Prostate gland (tissue), 2 donors: ENCODE measurements at places on chromosomes 16 and 17. TPM values are rescaled to one million over a fixed set of nuclear protein-coding genes. Genes with fewer than 3 reads are reported as not detected.

- H3K36me3 ChIP-seq, result no peaks in the 10 kb centered on the region
- H3K4me3 ChIP-seq, result no peak overlapping the region
- no peak for DNase-seq
- H3K4me1 ChIP-seq, result no peaks in the 10 kb centered on the region
- no peak overlapping the region for H3K27ac ChIP-seq
Measured at GRCh38 chr17:65401561-65401960, 159.9 kb downstream of the AXIN2 start.

DNA sequence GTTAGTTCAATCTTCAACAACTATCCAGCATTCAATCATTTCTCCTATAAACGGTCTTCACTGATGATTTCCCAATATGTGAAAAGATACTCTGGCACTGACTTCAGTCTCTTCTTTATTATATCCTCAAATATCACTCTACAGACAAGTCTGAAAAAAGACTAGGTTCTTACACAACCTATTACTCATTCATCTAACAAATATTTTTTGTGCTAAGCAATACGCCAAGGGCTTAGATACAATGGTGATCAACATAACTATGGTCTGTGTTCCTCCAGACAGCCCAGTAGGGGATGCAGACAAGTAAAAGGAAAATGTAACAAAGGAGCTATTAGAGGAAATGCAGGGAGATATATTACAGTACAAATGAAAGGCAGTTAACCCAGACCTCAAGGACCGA, 63.9 kb downstream of the MYO1D start:
- no peak for DNase-seq
- H3K36me3 ChIP-seq, result no peaks in the 10 kb centered on the region
- no peak overlapping the region for H3K27ac ChIP-seq
- no peaks in the 10 kb centered on the region for H3K27me3 ChIP-seq
- no peak overlapping the region for H3K4me3 ChIP-seq

DNA sequence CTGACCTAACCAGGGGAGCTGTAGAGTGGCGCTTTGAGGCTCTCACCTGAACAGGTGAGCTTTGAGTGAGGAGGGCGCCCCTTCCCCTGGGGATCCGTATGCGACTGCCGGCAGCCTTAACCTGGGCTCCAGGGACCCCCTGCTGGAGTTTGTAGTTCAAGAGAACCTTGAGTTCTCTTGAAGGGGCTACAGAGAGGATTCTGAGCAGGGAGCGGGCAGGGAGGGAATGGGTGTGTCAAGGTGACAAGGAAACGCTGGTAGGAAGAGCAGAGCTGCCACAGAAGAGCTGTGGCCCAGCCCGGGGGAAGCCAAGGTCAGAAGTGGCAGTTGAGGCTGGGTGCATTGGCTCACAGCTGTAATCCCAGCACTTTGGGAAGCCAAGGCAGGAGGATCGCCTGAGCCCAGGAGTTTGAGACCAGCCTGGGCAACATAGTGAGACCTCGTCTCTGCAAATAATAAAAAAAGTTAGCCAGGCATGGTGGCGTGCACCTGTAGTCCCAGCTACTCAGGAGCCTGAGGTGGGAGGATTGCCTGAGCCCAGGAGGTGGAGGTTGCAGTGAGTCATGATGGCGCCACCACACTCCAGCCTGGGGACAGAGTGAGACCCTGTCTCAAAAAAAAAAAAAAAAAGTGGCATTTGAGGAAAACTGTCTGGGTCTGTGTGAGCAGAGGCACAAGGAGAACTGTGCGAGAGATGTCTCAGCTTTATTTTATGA, 1.2 kb downstream of the LLGL2 start:
- peaks cover 4% of the 10 kb centered on the region for H3K4me1 ChIP-seq
- DNase-seq, result no peak
- peak overlapping the region; percentile 74 for H3K4me3 ChIP-seq
- H3K27me3 ChIP-seq, result no peaks in the 10 kb centered on the region

- H3K27me3 ChIP-seq, result no peaks in the 10 kb centered on the region
- H3K4me3 ChIP-seq, result no peak overlapping the region
- no peaks in the 10 kb centered on the region for H3K4me1 ChIP-seq
- no peak overlapping the region for H3K27ac ChIP-seq
Measured at GRCh38 chr17:47262586-47262985, 9.0 kb downstream of the ITGB3 start.

DNA sequence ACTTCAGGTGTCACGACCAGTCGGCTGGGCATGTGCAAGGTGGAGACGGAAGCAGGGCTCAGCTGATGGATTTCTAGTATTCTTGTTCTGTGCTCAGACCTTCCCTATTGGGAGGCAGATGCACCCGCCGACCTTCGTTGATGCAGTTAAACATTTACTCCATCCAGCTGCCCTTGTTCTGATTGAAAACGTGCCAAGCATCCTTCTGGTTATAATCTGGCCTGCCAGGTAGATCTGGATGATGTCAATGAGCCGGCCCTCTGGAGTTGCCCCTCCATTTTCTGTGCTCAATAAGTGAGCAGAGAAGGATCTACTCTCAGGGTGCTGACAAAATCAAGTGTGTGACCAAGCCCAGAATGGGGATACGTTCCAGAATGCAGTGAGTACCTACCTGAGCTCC, 38.3 kb downstream of the CCDC182 start:
- H3K4me1 ChIP-seq, result no peaks in the 10 kb centered on the region
- peak overlapping the region; percentile 76 for H3K27ac ChIP-seq
- no peak overlapping the region for H3K4me3 ChIP-seq
- DNase-seq, result no peak

GRCh38 chr17:59238906-59239305, 18.6 kb downstream of the GDPD1 start:
- no peak overlapping the region for H3K27ac ChIP-seq
- DNase-seq, result no peak
- no peaks in the 10 kb centered on the region for H3K4me1 ChIP-seq
- H3K27me3 ChIP-seq, result no peaks in the 10 kb centered on the region
- no peaks in the 10 kb centered on the region for H3K36me3 ChIP-seq

- DNase-seq, result no peak
- H3K4me1 ChIP-seq, result peaks cover 3% of the 10 kb centered on the region
- H3K4me3 ChIP-seq, result no peak overlapping the region
- no peaks in the 10 kb centered on the region for H3K36me3 ChIP-seq
- H3K27ac ChIP-seq, result peak overlapping the region; percentile 67
Measured at GRCh38 chr17:82703036-82703745, 4.7 kb upstream of the RAB40B start.

- DNase-seq, result peak; percentile 20
- H3K4me1 ChIP-seq, result no peaks in the 10 kb centered on the region
- H3K27ac ChIP-seq, result peak within 1 kb of the TSS; percentile 43
- no peaks in the 10 kb centered on the region for H3K36me3 ChIP-seq
- H3K27me3 ChIP-seq, result no peaks in the 10 kb centered on the region
Measured at GRCh38 chr17:16353317-16354174, at the start of gene CENPV. Gene CENPV, minus strand, starts transcription at chr17:16353469. Its CDS starts 33 bp downstream, at chr17:16353436.

- no peaks in the 10 kb centered on the region for H3K36me3 ChIP-seq
- DNase-seq, result no peak
- H3K4me3 ChIP-seq, result no peak overlapping the region
- no peaks in the 10 kb centered on the region for H3K27me3 ChIP-seq
Measured at GRCh38 chr17:66115246-66115645, 76.7 kb downstream of the CEP112 start.

GRCh38 chr16:4506450-4506849, 30.3 kb downstream of the HMOX2 start:
- no peak overlapping the region for H3K4me3 ChIP-seq
- H3K36me3 ChIP-seq, result no peaks in the 10 kb centered on the region
- peak; percentile 71 for DNase-seq
- peaks cover 2% of the 10 kb centered on the region for H3K4me1 ChIP-seq

GRCh38 chr17:73584049-73584448, 60.2 kb downstream of the SDK2 start:
- no peaks in the 10 kb centered on the region for H3K27me3 ChIP-seq
- H3K27ac ChIP-seq, result no peak overlapping the region
- no peaks in the 10 kb centered on the region for H3K36me3 ChIP-seq
- DNase-seq, result no peak
- no peak overlapping the region for H3K4me3 ChIP-seq

DNA sequence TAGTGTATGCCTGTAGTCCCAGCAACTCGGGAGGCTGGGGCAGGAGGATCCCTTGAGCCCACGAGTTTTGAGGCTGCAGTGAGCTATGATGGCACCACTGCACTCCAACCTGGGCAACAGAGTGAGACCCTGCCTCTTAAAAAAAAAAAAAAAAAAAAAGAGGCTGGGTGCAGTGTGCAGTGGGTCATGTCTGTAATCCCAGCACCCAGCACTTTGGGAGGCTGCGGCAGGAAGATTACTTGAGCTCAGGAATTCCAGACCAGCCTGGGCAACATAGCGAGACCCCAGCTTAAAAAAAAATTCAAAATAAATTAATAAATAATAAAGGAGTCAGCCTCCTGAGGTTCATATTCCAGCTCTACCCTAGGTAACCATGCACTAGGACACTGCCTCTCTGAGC, 9.6 kb upstream of the CNOT1 start:
- no peak for DNase-seq
- no peak overlapping the region for H3K4me3 ChIP-seq
- no peak overlapping the region for H3K27ac ChIP-seq
- H3K27me3 ChIP-seq, result no peaks in the 10 kb centered on the region
- no peaks in the 10 kb centered on the region for H3K36me3 ChIP-seq

DNA sequence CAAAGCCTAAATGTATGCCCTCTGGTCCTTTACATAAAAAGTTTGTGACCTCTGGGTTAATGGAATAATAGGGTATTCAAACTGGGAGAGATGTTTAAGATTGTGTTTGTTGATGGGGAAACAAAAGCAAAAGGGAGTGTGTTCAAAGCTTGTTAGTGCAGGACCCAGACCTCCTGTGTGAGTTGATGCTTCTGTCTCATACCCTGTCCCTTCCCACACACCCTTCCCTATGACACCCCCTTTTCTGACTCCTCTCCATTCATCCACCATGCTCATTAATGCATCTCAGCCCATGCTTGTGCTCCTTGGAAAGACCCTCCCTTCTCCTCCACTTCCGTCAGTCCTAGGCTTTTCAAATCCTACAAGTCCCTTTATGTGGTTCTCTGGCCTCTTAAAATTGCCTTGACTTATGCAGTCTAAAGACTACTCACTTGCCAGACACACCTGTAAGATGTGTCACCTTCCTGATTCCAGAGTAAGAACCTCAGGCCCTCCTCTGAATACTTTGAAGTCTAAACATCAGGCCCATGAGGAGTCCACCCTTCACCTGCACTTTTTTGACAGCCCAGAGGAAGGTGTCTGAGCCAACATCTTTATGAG, 128.0 kb upstream of the CACNG5 start:
- H3K27me3 ChIP-seq, result no peaks in the 10 kb centered on the region
- no peak overlapping the region for H3K27ac ChIP-seq
- H3K4me3 ChIP-seq, result no peak overlapping the region

DNA sequence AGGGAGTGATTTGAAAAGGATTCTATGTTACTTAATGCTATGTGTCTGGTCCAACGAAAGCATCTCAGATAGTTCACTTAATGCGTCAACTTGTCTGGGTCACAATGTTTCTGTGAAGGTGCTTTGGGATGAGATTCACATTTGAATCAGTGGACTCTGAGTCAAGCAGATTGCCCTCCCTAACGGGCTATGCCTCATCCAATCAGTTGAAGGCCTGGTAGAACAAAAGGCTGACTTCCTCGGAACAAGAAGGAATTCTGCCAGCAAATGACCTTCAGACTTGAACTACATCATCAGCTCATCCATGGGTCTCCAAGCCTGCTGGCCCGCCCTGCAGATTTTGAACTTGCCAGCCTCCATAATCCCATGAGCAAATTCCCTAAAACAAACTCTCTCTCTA, 15.2 kb downstream of the EMP2 start:
- no peak overlapping the region for H3K4me3 ChIP-seq
- no peaks in the 10 kb centered on the region for H3K27me3 ChIP-seq
- no peaks in the 10 kb centered on the region for H3K4me1 ChIP-seq
- no peak for DNase-seq
- H3K27ac ChIP-seq, result no peak overlapping the region
- no peaks in the 10 kb centered on the region for H3K36me3 ChIP-seq

GRCh38 chr16:898761-899682, 71.8 kb downstream of the LMF1 start:
- H3K36me3 ChIP-seq, result no peaks in the 10 kb centered on the region
- no peaks in the 10 kb centered on the region for H3K27me3 ChIP-seq
- H3K27ac ChIP-seq, result no peak overlapping the region
- H3K4me3 ChIP-seq, result no peak overlapping the region
- H3K4me1 ChIP-seq, result no peaks in the 10 kb centered on the region
- DNase-seq, result no peak

DNA sequence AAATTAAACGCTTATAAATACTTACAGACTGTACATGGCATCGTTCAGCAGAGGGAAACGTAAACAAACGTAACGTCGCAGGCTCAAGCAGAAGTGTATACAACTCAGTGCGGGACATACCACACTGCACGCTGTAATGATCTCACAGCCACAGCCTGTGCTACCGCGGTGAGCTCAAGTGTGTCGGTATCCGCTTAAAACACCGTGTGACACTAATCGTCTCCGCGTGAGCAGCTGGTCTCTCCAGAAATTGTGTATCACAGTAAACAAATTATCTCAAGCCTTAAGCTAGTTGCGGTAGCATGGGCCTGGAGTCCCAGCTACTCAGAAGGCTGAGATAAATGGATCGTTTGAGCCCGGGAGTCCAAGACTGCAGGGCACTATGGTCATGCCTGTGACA, 115.3 kb downstream of the ANKRD11 start:
- H3K36me3 ChIP-seq, result no peaks in the 10 kb centered on the region
- no peak overlapping the region for H3K4me3 ChIP-seq
- DNase-seq, result no peak
- H3K4me1 ChIP-seq, result no peaks in the 10 kb centered on the region

GRCh38 chr17:74088934-74089329, 114.5 kb upstream of the RPL38 start:
- no peaks in the 10 kb centered on the region for H3K36me3 ChIP-seq
- DNase-seq, result no peak
- no peak overlapping the region for H3K27ac ChIP-seq
- no peaks in the 10 kb centered on the region for H3K27me3 ChIP-seq
- no peak overlapping the region for H3K4me3 ChIP-seq

- H3K27me3 ChIP-seq, result no peaks in the 10 kb centered on the region
- peak overlapping the region; percentile 68 for H3K27ac ChIP-seq
- no peaks in the 10 kb centered on the region for H3K4me1 ChIP-seq
- H3K36me3 ChIP-seq, result no peaks in the 10 kb centered on the region
- no peak overlapping the region for H3K4me3 ChIP-seq
Measured at GRCh38 chr17:82804442-82805191, 35.2 kb downstream of the ZNF750 start.

GRCh38 chr17:50130559-50131305, 772 bp upstream of the SAMD14 start:
- peaks cover 7% of the 10 kb centered on the region for H3K36me3 ChIP-seq
- no peaks in the 10 kb centered on the region for H3K4me1 ChIP-seq
- no peak for DNase-seq
- no peak overlapping the region for H3K4me3 ChIP-seq

- no peaks in the 10 kb centered on the region for H3K36me3 ChIP-seq
- peak; percentile 14 for DNase-seq
- H3K4me3 ChIP-seq, result no peak overlapping the region
- H3K4me1 ChIP-seq, result no peaks in the 10 kb centered on the region
- H3K27me3 ChIP-seq, result no peaks in the 10 kb centered on the region
Measured at GRCh38 chr16:17194190-17194780, 276.5 kb downstream of the XYLT1 start.

- peak overlapping the region; percentile 74 for H3K27ac ChIP-seq
- H3K4me3 ChIP-seq, result no peak overlapping the region
- H3K27me3 ChIP-seq, result no peaks in the 10 kb centered on the region
Measured at GRCh38 chr17:63675607-63676546, 24.0 kb downstream of the LIMD2 start.

P2RX5 gene
- total RNA-seq, result not detected

ARHGAP44 gene
- total RNA-seq, result 15.7 TPM

MYH2 gene
- 0.18 TPM for total RNA-seq

HAP1 gene
- 0.55 TPM for total RNA-seq

AATK gene
- total RNA-seq, result 6.6 TPM

ABCA10 gene
- 0.59 TPM for total RNA-seq

MIS12 gene
- 18.7 TPM for total RNA-seq
